ENCODE measurements at places on chromosomes 2 and 18.

DNA sequence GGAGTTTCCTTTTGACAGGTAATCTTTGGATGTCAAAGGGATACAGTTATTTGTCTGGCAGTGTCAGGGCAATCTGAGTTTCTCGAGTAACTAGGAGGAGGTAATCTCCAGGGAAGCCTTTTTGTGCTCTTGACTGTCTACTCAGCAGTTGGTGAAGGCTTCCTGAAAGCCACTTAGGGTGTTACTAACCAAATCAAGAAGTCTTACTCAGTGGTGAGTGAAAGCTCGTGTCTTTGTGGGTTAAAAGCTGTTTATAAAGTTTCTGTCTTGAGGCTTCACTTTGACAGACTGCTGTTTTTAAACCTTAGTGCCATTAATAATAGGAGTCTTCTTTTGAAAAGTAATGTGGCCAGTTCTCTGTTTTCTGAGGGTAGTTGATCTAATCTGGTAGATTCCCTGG, 1.7 kb downstream of the THSD7B start:
- DNase-seq: no peak

- no peak for DNase-seq
These were observed 68.9 kb upstream of the DNER start for GRCh38 chr2:229783108-229783721.

DNA sequence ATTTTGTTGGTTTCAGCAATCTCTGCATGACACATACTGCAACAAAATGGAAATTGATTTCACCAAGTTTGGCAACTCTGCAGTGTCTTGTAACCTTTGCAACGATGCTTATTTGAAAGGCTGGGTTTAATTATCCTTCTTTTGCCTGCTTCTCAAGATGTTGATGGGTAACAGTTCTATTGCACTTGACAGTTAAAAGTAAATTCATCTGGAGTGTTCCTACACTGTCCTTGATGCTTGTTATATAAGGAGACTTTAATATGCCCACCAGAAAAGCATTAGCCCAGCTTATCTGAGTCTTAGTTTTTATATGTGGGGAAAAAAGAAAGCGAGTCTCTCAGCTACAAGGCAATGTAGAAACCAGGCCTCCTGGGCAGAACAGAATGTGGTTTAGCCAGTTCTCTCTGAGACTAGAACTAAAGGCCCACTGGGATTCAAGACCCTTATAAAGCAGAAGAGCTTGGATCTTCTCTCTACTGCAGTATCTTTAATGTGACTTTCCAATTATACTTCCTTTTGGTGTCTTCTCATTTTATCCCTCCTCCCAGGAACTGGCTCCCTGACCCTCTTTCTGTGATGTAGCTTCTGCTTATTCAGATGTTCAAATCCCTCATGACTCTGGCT, 106.8 kb upstream of the LYPD6 start:
- DNase-seq: no peak

DNA sequence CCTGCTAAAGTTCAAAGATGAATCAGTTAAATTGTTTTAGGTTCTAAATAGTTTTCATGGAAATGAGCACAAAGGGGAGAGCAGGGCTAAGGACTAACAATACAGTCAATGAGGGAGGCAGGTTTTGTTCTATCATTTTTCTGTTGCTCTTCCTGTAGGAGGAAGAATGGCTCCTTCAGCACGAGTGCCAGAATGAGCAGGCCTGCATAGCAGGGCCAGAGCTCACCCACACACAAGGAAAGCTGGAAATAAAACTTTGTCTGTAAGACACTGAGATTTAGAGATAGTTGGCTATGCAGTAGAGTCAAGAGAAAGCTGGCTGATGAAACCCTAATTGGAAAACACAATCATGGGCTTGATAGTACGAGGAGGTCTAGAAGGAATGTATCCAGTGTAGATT, 313.3 kb downstream of the MBD2 start:
- no peak for DNase-seq

- DNase-seq: no peak
These were observed 6.9 kb upstream of the GPR155 start for GRCh38 chr2:174493549-174494331.

- peak; percentile 67 for DNase-seq
These were observed 78.8 kb upstream of the GAREM1 start for GRCh38 chr18:32549248-32550110.

DNA sequence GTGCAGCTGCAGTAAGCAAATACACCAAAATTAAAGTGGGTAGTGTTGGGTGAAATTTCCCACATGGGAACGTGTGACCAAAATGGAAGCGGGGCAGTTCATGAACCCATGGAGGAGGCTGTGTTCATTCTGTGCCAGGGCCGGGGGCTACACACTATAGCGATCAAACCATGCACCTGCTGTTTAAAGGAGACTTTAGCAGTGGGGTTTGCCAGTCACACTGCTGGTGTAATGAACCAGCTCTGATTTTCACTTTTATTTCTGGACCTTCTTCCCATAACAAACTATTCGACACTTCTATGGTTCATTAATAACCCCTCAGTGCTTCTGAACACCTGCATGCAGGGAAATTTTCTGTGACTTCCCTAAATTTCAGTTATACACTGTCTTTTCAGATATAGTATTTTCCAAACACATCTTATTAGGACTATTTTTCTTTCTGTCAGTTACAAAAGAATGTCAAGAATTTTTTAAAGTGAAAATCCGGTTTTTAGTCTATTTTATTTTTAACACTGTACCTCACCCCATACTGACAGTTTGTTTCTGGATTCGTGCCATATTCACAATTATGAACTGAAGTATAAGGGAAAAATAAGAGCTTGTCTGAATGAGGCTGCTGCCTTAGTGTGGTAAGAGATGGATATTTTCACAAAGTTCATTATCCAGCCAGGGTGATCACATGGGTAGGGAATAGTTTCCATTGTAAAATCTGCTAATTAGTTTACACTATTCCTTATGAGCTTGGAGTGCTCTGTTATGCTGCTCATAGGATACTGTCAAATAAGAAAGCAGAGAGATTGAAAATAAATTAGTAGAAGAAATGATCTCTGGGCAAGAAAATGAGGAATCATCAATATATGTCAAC, 111.3 kb upstream of the CAVIN2 start:
- DNase-seq: no peak

DNA sequence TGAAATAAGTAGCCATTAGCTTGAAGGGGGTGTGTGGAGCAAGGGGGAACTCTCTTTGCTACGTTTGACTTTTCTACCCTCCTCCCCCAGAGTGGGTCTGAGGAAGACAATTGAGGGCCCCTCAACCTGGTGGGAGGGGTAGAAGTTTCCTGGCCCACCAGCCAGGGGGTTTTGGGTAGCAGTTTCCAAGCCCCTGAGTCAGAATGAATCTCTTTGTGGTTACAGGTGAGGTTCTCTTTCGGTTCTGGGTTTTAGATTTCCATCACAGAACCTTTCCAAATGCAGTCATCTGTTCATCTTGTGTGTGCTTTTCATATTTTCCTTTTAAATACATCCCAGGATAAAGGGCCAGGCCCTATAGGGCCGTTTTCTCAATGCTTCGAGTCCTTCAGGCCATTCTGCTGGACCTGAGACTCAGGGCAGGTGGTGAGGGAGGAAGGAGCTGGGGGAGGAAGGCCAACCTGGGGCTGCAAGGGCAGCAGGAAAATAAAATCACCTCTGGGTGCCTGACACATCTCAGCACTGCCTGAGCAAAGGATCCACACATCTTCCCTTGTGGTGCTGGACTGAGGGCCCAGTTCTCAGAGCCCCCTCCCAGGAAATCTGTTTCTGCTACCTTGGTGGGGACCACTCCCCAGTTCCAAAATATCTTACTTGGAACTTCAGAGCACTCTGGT, 4.7 kb downstream of the LBH start:
- no peak for DNase-seq

DNA sequence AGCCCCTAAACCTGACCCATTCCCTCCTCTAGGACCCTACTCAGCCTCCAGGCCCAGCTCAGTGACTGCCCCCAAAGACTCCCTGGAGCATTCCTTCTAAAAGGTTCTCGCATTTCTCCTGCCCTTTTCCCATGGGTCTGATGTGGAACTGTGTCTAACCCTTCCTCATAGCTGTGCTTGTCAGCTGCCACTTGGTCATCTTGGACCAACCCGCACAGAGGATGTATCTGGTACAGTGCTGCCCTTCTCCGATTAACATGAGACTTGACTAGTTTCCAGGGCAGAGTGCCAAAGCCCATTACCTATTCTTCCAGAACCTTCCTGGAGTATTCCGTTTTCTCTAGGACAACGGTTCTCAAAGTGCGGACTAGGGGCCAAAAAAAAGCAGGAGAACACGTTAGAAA, 518 bp upstream of the NFU1 start:
- peak; percentile 52 for DNase-seq

DNA sequence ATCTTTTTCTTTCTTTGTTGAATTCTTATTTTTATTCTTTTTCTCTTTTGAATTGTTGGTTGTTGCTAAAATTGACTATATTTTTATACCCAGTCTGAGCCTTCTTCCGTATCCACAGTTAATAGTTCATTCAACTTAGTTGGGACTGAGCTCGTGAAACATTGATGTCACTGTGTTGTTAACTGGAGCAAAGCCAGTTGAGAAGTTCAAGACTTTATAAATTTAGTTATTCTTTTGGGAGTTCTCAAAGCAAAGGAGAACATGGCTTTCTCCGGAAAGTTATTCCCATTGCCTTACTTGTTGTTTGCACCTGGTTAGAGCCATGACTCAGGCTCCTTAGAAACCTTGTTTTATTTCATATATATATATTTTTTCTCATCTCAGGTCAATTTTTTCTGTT, 8.8 kb downstream of the CTLA4 start:
- DNase-seq: no peak

GRCh38 chr2:205679410-205680009, 2.8 kb upstream of the NRP2 start:
- DNase-seq: no peak

DNA sequence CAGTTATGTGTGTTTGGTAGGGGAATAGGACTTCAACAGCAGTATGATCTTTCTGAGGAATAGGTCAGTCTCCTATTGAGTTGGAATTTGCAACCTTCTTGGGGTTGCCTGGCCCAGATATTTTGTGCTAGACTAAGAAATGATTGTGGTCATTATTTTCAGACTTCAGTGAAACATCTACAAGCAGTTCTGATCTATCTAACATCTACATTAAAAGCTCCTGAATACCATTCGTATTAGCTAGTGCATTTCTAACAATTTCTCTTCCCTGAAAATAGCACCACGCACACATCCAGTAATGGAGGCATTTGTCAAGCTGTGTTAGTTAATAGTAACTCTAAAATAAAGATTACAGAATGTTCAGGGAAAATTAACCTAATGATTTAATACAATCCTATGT, 179.3 kb downstream of the FIGN start:
- no peak for DNase-seq

- DNase-seq: no peak
These were observed 60.1 kb upstream of the SLC16A14 start for GRCh38 chr2:230128623-230129342.

GRCh38 chr2:21198637-21199036, 74.9 kb downstream of the TDRD15 start:
- no peak for DNase-seq

- DNase-seq: no peak
These were observed 69.7 kb downstream of the PRPF40A start for GRCh38 chr2:152647552-152647951.

GRCh38 chr18:79634593-79635426, 44.8 kb upstream of the CTDP1 start:
- DNase-seq: no peak

DNA sequence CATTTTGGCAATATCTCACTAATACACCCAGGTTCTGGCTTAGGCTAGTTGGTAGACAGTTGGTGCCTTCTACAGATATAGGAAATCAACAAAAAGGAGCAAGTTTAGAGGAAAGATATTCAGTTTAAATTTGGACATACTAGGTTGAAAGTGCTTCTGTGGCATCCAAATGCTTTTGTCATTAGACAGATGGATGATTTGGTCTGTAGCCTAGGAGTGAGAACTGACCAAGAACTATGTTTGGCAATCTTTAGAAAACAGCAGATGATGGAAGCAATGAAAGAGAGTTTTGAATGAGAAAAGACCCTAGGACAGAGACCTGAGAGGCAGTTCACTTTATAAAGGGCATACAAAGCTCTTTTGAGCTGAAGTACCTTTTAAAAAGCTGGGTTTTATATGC, 201.3 kb upstream of the FSHR start:
- DNase-seq: no peak

GRCh38 chr2:239608260-239608659, 207.4 kb upstream of the HDAC4 start:
- DNase-seq: no peak

DNA sequence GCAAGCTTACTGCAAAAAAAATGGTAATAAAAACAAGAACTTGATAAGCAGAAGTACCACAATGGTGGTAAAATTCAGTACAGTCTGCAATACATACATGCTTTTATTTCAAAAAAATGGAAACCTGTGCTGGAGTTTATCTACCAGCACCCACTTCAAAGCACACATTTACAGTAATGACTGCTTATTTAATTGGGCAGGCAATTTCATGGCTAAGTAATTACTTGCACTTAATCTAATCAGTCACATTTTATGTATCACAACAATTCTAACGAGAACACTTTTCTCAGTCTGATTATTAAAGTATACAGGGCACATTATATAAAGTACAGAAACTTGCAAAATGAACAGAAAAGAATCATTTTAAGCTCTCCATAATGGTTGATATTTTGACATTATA, 5.2 kb downstream of the APCDD1 start:
- no peak for DNase-seq

- peak; percentile 94 for DNase-seq
These were observed 48.8 kb upstream of the PPP1CB start for GRCh38 chr2:28702878-28703277.

DNA sequence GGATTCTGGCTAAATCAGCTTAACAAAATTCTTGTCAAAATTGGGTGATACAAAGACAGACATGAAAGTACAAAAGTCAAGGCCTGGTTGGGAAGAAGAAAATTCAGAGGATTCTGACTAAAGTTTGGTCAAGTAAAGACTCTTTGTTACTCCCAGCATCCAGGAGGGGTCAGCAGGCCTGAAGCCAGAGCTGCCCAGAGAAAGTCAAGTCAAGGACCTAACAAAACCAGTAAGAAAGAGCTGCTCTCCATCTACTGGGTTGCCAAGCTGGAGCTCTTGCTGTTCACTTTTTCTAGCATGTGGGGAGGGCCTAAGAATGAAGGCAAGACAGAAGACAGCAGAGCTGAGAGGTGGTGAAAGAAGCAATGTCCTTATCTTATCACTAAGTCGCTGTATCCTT, 143.3 kb downstream of the C1D start:
- DNase-seq: no peak

DNA sequence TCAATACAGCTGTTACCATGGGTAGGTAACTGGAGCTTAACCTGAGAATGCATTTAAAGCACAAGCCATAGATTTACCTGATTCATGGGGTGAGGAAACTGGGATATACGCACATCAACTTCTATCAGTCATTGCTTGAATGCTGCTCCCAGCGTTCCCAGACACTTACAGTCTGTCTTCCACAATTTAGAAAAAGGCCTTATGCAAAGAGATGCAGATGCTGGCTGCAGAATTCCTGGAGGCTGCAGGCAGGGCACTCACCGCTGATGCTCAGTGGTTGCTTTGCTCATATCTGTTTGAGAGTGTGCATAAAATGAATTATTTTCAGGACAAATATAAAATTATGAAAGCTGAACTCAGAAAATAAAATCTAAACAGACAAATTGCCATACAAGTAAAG, 950.7 kb upstream of the PIK3C3 start:
- no peak for DNase-seq

- DNase-seq: no peak
These were observed 43.2 kb downstream of the SP140 start for GRCh38 chr2:230268606-230269243.
